ENCODE measurements at places on chromosomes 16 and 17.

DNA sequence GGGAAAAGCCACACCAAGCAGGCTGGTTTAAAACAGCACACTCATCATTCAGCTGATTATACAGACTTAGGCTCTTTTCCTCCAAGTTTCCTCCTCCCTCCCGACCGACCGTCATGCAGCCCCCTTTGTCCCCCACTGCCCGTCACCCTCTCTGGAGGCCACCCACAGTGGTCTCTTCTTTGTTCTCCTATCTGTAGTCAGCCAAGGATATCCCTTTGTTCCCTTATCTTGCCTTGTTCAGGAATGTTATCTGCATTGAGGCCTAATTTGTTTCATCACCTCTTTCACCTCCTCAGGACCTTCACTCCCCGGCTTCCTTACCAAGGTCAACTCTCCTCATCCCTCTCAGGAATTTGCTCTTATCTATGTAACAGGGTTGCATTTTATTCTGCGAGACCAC lies 186.4 kb upstream of the CDH13 start:
- DNase-seq = no peak

DNA sequence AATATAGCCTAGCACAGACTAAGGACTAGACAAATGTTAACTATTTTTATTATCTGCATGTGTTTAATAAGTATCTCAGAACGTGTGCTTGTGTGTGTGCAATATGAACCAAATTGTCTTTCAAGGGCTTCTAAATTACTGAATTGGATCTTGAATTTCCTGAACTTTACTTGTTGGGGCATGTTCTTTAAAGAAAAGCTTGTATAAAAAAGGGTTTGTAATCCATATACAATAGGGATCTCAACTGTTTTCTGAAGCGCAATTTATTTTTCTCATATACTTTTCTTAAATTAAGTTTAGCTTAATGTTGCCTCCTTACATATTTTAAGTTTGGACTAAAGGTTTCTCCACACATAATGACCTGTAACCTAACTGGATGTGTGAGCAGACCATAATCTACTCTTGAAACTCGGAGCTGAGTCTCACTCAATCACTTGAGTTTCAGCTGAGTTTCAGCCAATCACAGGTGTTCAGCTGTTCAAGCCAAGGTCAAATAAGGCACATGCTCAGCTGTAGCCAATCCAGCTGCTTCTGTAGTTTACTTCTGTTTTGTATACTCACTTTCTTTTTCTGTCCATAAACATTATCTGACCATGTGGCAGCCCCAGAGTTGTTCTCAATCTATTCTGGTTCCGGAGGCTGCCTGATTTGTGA lies 72.3 kb downstream of the CDK5R1 start:
- DNase-seq = no peak

- no peak for DNase-seq
Measured at GRCh38 chr16:79848719-79849118, 248.2 kb upstream of the MAF start.

DNA sequence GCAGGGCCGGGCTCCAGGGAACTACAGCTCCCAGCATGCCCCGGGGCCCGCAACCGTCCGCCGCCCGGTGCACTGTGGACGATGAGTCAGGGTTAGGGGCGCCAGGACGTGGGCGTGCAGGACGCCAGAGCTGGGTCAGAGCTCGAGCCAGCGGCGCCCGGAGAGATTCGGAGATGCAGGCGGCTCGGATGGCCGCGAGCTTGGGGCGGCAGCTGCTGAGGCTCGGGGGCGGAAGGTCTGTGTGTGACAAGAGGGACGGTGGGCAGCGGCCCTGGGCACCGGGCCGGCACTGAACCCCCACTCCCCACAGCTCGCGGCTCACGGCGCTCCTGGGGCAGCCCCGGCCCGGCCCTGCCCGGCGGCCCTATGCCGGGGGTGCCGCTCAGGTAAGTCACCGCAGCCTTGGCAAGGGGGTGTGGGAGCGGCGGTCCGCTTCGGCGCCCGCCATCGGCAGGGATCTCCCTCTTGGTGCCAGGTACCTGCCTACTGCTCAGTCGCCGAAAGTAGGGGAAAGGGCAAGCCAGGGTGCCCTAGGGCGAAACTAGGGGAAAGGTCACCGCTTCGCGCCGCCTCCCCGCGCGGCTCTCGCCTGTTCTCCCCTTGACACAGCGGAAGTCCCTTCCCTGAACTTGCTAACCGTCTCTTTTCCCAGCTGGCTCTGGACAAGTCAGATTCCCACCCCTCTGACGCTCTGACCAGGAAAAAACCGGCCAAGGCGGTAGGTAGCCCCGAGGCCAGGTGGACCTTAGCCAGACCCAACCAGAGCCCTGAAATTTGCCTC lies at the start of the genes ACADVL and DLG4:
Gene ACADVL, plus strand, starts transcription at position 127 of the 781 bp plus-strand sequence. Its CDS starts 47 bp downstream, at position 174.
Gene DLG4, minus strand, starts transcription at position 25 of the 781 bp plus-strand sequence.
- DNase-seq = peak; percentile 61

DNA sequence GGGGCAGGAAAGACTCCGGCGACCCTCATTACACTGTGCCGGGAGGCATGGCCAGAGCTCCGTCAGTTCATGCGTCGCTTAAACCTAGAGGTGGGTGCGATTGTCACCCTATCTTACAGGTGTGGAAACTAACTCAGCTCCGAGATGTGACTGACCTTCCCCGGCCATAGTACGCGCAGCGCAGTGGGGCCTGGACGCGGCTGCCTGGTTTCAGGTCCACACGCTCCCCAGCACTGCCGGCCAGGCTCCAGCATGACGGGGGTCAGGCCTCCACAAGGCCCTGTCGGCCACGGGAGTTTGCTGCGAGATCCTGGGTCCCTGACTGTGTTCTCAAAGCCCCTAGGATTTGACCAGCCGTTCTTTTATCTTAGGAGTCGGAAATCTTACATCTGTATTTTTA lies 34.4 kb downstream of the JPH3 start:
- no peak for DNase-seq

DNA sequence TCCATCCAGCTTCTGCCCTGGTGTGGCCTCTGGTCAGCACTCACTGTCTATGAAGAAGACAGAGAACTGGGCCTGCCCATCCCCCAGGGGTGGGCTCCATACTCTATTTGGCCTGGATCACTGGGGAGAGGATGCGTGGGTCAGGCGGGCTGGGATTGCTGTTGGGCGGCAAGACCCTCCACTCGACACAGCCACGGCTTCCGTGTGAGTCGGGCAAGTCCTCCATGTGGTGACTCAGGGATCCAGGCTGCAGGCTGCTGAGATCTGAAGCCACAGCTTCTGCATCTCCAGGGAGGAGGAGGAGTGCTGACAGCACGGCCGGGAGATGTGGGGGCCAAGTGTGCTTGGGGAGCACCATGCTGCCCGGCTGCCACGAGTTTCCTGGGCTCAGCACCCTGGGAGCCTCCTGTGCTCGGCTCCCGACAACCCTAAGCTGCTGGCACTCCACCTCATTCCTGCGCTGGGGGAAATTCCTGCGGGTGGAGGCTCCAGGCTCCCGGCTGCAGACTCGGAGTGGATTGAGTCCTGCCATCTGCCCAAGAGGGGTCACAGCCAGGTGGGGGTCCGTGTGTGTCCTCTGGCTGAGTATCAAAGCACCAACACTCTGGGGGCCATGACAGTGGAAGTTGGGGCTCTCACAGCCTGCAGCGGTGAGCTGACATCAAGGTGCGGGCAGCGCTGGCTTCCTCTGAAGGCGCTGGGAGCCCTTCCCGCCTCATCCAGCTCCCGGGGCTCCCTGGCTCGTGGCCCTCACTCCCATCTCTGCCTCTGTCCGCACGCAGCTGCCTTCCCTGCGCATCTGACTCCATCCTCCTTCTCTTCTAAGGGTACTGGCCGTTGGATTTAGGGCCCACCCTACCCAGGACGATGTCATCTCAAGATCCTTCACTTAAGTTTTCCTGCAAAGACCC lies 24.4 kb upstream of the CBFA2T3 start:
- no peak for DNase-seq

DNA sequence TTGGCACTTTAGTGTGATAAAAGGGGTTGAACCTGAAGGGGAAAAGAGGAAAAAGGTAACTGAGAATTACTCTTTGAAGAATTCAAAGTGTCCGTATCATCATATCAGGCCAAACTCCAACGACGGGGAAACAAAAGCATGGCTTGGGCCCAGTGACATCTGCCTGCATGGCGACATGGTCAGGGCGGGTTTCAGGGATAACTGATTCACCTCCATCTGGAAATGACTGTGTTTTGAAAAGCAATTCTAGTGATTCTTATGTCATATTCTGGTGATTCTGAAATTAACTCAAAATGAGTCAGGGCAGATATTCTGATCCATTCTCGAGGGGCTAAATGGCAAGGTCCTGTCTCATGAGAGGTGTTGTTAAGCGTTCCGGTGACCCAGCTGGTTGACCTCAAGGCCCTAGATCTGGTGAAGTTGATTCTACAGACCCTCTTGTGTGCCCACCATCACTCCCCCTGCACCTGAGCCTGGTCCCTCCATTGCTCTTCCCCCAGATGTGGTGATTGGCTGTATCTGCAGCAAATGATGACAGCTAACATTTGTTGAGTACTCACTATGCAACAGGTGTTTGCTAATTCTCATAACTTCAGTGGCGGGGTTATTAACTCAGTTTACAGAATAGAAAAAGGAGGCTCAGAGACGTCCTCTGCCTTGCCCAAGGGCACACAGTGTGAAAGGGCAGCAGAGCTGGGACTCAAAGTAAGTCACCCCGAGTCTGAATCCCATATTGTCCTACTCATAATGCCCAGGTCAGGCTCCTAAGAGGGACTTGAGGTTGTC lies 251.8 kb downstream of the MAF start:
- no peak for DNase-seq

- no peak for DNase-seq
Measured at GRCh38 chr16:12927591-12927990, 26.2 kb downstream of the SHISA9 start.

DNA sequence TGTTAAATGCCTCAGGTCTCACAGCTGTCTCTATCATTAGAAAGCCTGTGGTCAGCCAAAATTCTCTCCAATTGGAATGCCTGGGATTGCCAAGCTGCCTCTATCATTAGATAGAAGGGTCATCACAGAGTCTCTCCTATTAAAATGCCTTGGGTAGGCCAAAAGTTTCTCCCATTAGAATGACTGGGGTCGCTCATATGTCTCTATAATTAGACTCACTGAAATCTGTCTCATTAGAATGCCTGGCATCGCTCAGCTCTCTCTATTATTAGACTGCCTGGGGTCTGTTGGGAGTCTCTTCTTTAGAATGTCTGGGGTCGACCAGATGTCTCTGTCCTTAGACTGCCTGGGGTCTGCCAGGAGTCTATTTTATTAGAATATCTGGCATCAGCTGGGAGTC lies 2265.1 kb downstream of the TP53TG3F start:
- no peak for DNase-seq

- DNase-seq = no peak
Measured at GRCh38 chr16:1287982-1288670, 21.3 kb upstream of the UBE2I start.

DNA sequence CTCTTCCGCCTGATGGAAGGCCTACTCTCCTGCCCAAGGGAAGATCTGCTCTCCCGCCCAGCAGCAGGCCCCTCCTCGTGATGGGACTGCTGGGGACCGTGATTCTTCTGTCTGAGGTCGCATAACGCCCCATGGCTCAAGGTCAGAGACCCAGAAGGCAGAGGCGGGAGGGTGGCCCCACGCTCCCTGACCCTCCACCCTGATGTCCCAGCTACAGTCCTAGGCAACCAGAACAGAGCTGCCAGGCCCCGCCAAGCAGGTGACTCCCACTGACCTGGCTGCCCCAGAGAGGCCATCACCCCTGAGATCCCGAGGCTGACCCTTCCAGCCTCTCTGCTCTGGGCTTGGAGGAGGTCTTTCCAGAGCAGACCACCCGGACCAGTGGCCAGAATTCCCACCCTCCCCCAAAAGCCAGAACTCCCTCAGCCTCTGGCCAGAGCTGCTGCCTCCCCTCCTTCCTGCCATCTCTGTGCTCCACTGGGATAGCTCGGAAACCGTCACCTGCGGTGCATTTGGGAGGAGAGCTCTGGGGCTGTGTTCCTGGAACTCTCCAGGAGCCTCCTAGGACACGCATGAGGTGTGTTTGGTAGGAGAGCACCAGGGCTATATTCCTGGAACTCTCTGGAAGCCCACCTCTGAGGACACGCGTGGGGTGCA lies 7.3 kb downstream of the ENPP7 start:
- no peak for DNase-seq

DNA sequence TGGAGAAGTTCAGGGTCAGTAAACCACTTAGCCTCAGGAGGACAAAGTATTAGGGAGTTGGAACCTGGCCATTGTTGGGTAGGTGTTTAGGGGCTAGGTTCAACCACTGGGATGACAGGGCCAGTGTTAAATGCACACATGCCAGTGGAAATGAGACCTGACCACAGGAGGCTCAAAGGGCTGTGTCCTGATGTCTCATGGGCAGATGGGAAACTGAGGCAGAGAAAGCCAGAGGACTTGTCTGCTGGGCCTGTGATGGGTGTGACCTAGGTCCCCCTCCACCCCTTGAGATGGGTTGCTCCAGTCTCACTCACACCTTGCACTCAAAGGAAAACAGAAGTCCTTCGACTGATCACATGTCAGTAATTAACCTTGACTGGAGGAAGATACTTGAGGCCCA lies 16.0 kb downstream of the CPNE2 start:
- DNase-seq = no peak

DNA sequence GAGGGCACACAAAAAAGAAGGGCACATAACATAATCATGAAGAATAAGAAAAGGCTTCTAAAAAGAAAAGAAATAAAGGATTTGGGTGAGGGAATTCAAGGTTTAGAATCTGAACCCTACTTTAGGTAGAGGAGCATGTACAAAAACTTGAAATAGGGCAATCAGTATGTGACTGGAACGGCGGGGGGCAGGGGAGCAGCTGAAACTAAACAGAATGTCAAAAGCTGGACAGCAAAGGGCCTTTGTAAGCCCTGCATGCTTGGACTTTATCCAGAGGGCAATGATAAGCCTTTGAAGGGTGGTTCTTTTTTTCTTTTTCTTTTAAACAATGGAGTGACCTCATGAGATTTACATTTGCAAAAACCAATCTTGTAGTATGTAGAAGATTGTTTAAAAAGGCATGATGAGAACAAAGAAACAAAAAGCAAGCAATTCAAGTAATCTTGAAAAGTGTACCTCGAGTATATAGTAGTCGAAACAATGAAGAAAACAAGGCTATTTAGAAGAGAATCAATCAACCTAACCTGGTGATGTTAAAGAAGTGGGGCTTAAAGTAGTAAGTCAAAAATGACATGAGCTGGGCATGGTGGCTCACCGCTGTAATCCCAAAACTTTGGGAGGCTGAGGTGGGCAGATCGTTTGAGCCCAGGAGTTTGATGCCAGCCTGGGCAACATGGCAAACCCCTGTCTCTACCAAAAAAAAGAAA lies 46.7 kb upstream of the ANKFY1 start:
- DNase-seq = peak; percentile 23

DNA sequence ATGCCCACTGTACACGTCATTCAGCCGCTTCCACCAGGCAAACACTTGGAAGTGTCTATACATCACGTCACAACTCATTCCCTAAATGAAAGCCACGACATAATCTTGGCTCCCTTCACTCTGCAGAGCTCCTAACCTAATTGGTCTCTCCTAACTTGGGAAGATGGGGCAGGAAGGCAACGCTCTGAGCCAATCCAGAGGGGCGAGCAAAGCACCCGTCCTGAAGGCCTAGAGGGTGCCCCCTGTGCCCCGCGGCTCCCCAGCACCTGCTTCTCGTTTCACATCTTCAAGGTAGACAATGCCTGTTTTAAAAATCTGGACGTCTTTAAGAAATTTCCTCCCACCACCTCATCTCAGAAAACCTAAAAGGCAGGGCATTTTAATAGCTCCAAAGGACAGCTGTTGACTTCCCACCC lies 1.0 kb downstream of the CSNK2A2 start:
- no peak for DNase-seq

- DNase-seq = no peak
Measured at GRCh38 chr16:67441907-67442306, 11.0 kb downstream of the HSD11B2 start.
